ENCODE measurements at places on chromosomes 13 and 19.

DNA sequence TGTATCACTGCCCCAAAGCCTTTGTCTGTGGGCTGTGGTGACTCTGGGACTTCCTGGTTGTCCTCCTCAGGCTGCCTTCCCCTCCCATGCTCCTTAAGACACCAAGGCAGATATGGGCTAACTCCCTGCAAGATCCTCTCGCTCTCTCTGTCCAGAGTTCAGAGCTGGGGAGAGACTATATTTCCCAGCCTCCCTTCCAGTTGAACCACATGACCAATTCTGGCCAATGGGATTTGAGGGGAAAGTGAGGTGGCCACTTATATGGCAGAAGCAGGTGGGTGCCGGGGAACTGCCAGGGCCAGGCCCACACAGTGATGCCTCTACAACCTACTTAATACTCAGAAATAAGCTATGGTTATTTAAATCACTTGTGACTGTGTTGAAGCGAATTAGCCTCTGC, 16.2 kb upstream of the ANGPTL8 start:
- DNase-seq = no peak

DNA sequence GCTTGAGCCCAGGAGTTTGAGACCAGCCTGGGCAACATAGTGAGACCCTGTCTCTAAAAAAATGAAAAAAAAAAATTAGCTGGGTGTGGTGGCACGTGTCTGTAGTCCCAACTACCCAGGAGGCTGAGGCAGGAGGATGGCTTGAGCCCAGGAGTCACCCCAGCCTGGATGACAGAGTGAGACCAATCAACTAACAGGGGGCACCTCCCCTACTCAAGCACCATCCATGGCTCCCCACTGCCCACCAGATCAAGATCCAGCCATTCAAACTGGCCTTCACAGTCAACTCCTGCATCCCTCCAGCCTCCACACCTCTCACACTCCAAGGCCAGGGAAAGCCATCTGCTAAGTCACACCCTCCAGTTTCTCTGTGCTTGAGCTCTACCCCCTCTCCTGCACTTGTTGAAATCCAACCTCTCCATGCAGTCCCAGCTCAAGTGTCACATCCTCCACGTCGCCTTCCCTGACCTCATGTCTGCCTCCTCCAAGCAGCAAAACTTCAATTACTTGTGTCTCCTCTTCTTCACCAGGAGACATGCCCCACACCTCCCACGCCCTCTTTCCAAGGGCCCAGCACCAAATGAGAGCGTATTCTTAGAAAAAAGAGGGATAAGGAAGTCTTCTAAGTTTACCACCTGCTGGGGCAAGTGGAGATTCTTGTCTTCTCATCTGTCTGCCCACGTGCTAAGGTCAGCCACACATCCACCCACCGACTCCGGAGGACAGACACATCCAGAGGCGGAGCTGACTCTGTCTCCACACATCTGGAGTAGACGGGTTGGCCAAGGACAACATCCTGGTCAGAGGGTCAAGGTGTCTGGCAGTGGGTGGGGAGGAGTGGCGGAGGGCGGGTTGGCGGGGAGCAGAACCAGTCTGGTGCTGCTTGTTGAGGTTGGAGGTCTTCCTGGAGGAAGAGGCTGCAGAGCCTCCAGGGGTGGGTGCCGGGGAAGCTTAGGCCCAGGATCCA, 974 bp upstream of the CYP4F22 start:
- no peak for DNase-seq

- DNase-seq = no peak
Observed at GRCh38 chr19:7509625-7510024, 6.3 kb upstream of the ZNF358 start.

GRCh38 chr13:42328672-42329071, 56.7 kb downstream of the AKAP11 start:
- no peak for DNase-seq

Data from HuH-7.5 (cell line).